ENCODE measurements at places on chromosomes 4 and X.

- DNase-seq, result no peak
Measured at GRCh38 chr4:166366012-166366411, 493.0 kb downstream of the TLL1 start.

- DNase-seq, result no peak
Measured at GRCh38 chr4:136680271-136680670, 852.0 kb downstream of the PCDH18 start.

GRCh38 chr4:42733380-42733779 is 76.5 kb upstream of the ATP8A1 start:
- no peak for DNase-seq

DNA sequence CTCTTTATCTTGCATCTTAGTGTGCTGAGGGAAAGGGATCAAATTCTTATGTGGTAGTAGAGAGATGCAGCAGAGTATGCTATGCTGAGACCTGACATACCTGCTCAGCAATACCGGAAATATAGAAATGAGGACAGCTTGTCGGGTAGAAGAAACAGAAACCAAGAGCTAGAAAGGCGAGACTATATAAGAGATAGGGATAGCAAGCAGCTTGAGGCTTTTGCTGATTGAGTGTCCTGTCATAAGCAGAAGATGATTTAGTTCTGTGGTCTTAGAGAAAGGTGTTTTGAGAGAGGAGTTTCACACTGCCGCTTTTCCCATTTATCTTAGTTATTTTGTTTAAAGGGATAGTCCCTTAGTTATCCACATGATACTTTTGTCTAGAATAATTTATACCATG is 31.7 kb downstream of the USP9X start:
- DNase-seq, result no peak

- no peak for DNase-seq
Measured at GRCh38 chrX:40863671-40864070, 128.3 kb upstream of the MED14 start.

- DNase-seq, result no peak
Measured at GRCh38 chr4:183747931-183748670, 89.0 kb downstream of the TRAPPC11 start.

DNA sequence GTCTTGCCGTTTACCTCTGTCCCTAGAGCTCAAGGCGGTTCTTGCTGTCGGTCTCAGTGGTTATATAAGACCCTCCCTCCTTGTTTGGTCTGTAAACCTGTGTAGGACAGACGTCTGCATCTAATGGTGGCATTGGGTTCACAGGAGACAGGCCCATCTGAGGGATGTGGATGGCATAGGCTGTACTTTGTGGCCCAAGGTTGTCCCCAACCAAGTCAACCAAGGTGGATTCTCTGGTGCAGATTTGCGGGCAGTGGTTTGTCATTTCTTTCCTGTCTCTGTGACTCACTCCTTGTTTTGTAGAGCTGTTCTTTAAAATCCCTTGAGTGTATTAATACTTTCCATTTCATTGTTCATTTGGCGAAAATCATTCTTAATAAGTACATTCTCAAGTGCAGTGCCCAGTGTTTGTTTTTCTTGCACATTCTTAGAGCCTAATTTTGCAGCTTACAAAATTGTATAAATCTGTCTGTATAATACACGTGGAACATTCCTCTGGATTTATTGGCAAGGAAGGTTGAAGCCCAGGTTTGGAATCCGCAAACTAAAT is 68.0 kb upstream of the TLR2 start:
- DNase-seq, result no peak

DNA sequence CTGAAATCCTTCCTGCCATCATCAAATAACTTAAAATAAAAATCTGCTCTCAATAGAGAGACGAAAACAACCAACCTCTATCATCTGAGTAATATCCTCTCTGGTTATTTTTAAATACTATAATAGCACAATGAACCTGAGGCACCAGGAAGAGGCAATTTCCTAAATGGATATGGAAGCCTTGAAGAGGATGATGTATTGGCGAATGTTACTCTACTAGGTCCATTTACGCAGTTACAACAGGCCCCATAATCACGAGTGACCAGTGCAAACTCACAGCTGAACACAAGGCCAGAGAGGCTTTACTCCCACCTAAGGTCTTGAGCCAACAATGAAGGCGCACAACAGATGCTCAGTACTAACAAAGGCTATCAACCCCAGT is 678.8 kb upstream of the NR3C2 start:
- no peak for DNase-seq

- DNase-seq, result no peak
Measured at GRCh38 chr4:69038582-69038981, 57.7 kb upstream of the UGT2B7 start.

- DNase-seq, result no peak
Measured at GRCh38 chr4:7668271-7668670, 233.5 kb upstream of the PSAPL1 start.

DNA sequence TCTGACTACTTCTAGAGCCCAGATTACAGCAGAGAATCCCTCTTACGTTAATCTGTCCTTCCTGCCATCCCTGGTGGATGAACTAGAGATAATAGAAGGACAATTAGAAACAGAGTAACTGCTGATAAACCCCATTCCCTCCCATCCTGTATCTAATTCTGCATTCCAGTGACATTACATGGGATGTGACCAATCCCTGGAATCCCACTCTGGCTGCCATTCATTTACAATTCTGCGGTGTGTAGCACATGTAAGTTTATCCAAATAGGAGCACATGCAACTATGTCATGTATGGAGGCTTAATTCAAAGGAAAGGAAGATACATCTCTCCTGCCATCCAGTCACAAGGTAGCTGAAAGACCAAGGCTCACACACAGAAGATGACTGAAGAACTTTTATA is 339.5 kb downstream of the GPAT3 start:
- no peak for DNase-seq

DNA sequence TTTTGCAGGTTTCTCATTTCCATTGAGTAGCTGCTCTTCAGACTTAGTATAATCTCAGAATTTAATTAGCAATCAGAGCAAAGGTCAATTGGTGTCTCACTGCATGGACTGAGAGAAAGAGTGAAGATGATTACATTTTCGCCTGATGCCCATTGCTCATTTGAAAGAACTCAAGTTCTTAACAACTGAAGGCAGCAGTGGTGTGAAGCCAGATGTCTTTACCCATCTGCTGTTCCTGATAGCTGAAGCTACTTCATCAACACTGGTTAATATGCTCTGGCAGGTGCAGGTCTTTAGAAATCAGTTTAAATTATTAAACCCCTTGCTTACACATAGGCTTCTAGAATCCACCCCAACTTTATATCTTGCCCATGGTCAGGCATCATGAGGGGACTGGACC is 64.5 kb upstream of the FRAS1 start:
- DNase-seq, result no peak

DNA sequence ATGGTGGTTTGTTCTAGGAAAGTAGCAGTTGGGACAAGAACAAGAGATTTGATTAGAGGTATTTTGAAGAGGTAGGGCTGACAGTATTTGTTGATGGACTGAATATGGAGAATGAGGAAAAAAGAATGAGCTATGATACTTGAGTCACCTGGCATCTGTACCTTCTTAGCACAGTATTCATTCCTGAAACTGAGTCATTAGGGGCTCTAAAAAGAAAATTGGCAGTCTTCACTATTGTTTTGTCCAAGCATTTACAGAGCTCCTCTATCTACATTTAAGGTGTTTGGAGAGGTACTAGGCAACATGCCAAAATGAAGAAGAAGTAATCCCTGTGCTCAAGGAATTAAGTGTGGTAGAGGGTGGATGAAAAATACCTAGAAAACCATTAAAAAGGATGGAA is 165.8 kb downstream of the SHROOM4 start:
- DNase-seq, result no peak

GRCh38 chr4:114659386-114660008 is 60.9 kb downstream of the UGT8 start:
- DNase-seq, result no peak

DNA sequence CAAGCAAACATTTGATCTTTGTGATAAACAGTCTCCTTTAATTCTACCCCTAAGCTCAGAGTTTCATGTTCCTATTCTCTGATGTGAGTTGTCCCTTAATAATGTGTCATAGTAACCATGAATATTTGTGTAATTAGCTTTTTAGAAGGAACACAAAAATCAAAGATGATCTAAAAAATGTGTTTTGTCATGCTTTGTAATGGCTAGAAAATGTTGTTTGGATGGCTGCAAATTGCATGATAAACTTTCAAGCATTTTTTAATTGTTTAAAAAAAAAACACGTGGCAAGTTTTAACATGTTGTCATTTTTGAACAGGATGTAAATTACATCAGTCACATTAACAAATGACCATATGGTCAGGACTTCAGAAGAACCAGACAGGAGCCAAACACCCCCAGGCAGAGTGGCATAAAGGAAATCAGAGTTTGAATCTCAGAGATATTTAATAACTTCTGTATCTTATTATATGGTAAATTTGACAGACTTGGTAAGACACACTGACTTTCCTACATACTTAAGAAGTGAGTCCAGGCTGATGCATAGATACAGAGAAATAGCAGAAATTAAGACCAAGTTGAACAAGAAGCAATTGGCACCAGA is 223.9 kb upstream of the VEGFC start:
- no peak for DNase-seq

DNA sequence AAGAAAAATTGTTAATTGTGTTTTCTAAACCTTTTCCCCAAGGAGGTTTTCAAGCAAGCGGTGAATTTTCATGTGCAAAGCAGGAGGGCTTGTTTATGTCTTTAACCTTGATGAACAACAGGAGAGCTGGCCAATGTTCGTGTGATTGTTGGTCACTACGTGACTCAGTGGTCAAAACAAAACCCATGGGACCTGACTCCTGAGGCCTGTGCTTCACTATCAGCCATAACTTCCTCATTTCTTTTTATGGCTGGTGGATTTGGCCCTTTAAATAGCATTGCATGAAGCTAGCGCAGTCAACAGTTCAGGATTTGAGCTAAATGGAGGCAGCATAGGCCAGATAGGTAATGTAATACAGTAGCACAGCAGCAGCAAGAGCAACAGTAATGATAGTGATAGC is 80.5 kb downstream of the MID1IP1 start:
- DNase-seq, result no peak

GRCh38 chr4:104457308-104457981 is 37.2 kb downstream of the CXXC4 start:
- no peak for DNase-seq

GRCh38 chr4:55447108-55447708 is 51.5 kb downstream of the TMEM165 start:
- no peak for DNase-seq

DNA sequence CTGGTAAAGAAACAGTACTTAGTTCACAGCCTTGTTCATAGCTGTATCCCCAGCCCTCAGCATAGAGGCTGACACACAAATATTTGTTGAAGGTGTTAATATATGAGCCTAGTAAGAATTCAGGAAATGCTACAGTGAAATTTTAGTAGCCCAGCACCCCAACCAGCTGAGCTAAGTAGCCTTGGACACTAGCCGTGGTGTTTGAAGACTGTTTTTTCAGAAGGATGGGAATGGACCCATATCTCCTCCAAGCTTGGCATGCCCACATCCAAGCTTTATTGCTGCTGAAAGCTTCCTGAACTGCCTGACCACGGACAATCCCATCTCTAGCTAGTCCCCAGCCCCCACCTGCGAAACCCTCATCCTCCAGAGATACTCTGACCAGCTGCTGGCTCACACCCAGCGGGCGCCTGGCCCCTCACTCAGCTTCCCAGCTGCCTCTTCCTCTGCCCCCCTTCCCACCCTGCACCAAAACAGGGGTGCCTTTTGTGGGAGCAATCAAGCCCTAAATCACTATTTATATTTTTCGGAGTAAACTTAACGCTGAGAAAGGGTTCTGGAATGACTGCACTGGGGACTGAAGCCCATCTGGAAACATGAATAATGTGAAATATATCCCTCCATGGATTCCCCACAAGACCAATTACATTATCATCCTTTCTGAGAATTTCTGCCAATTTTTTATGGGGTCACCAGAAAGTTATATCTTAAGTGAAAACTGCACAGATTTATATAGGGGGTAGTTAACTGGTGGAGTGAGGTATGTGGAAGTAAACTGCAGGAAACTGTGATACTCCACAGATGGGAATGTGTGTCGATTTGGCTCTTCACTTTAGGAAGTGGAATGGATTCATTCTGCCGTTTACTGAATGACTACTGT is 41.1 kb upstream of the CBR4 start:
- no peak for DNase-seq

- no peak for DNase-seq
Measured at GRCh38 chr4:186203406-186203805, 12.0 kb downstream of the CYP4V2 start.

DNA sequence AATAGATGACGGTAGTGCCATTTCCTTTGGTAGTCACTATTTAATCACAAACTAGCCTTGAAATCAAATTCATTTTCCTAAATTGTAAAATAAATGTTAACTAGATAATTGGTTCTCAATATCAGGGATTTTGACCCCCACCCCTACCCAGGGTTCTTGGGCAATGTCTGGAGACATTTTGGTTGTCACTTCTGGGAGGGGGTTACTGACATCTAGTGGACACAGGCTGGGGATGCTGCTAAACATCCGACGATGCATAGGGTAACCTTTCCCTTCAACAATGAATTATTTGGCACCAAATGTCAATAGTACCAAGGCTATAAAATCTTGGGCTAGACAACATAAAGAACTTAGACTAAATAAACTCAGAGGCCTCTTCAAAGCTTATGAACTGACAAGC is 285.8 kb upstream of the TRPC5 start:
- DNase-seq, result no peak

- DNase-seq, result no peak
Measured at GRCh38 chr4:59553721-59554091, 1646.4 kb upstream of the ADGRL3 start.

DNA sequence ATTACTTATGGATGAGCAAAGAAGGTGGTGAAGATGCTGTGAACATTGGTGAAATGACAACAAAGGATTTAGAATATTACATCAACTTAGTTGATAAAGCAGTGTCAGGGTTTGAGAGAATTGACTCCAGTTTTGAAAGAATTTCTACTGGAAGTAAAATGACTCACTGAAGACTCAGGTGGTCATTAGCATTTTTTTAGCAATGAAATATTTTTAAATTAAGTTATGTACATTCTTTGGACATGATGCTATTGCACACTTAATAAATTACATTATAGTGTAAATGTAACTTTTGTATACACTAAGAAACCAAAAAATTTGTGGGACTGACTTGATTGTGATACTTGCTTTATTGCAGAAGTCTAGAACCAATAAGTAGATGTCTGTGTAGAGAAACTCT is 56.9 kb downstream of the USO1 start:
- DNase-seq, result no peak

- DNase-seq, result no peak
Measured at GRCh38 chr4:94897023-94897422, 139.3 kb downstream of the BMPR1B start.

GRCh38 chrX:151715752-151716151 is at the start of gene FATE1:
Gene FATE1 (plus strand): TSS chrX:151716035. CDS start chrX:151716120, 85 bp downstream.
- DNase-seq, result no peak

GRCh38 chr4:179662522-179662921 is 2220.3 kb upstream of the AGA start:
- no peak for DNase-seq

DNA sequence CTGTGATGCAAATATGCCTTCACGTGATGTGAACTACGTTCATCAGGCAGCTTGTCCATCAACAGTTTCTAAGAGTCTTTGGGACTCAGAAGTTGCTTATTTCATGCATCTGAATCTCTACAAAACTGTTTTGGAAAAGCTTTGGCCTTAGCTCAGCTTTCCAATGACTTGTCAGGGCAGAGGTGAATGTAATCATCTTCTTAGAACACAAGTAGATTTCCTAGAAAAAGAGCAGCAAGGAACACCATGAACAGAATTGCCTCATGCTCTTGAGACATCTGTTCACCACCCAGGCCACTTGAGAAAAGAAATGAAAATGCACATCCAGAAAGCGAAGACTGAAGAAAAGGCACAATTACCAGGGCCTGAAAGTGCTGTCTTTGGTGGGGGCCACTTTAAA is 105.8 kb upstream of the PDHA1 start:
- no peak for DNase-seq

Measured in ovary (tissue), 10 donors.